ENCODE measurements at places on chromosomes 1 and 21.

- no peak for DNase-seq
- H3K4me1 ChIP-seq = no peaks in the 10 kb centered on the region
- H3K4me3 ChIP-seq = no peak overlapping the region
- no peaks in the 10 kb centered on the region for H3K36me3 ChIP-seq
- no peaks in the 10 kb centered on the region for H3K27me3 ChIP-seq
Observed at GRCh38 chr1:92240034-92240433, 22.3 kb downstream of the C1orf146 start.

DNA sequence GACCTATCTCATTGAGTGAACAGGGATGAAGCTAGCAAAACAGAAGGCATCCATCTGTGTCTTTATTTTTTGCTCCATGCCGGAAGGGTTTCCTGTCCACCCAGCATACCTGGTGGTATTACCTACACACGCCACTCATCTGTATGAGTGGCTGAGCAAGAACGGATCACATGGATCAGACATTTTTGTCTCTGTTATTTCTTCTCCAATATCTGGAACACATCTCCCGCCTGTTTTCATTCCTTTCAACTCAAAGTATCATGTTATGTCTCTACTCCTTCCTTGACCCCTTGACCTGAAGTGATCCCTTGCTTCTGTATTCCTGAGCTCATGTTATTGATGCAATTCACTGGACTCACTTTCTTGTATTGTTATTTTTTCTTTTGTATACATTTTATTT is 24.7 kb downstream of the ADAMTS1 start:
- H3K4me3 ChIP-seq = no peak overlapping the region
- no peaks in the 10 kb centered on the region for H3K27me3 ChIP-seq
- no peaks in the 10 kb centered on the region for H3K36me3 ChIP-seq
- DNase-seq = no peak
- H3K27ac ChIP-seq = no peak overlapping the region

DNA sequence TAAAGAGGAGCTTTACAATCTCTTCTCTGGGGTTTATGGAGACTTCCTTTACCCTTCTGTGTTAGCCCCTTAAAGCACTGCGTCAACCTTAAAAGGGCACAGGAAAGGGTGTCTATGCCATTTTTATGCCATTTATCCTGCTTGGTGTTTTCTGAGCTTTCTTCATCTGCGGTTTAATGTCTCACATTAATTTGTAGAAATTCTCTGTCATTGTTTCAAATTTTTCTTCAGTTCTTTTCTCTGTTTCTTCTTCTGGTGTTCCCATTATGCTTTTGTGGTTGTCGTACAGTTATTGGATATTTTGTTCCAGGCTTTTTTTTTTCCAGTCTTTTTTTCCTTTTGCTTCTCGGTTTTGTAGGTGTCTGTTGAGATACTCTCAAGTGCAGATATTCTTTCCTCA is 107.9 kb downstream of the OSBPL9 start:
- DNase-seq = no peak
- peaks cover 26% of the 10 kb centered on the region for H3K4me1 ChIP-seq
- no peak overlapping the region for H3K27ac ChIP-seq
- H3K4me3 ChIP-seq = no peak overlapping the region

GRCh38 chr1:6358757-6359201 is 34.8 kb downstream of the ACOT7 start:
- no peaks in the 10 kb centered on the region for H3K27me3 ChIP-seq
- peak overlapping the region; percentile 50 for H3K4me3 ChIP-seq
- DNase-seq = no peak

GRCh38 chr1:212470059-212470458 is 37.3 kb downstream of the NENF start:
- no peaks in the 10 kb centered on the region for H3K4me1 ChIP-seq
- DNase-seq = no peak
- no peaks in the 10 kb centered on the region for H3K36me3 ChIP-seq
- no peak overlapping the region for H3K27ac ChIP-seq

DNA sequence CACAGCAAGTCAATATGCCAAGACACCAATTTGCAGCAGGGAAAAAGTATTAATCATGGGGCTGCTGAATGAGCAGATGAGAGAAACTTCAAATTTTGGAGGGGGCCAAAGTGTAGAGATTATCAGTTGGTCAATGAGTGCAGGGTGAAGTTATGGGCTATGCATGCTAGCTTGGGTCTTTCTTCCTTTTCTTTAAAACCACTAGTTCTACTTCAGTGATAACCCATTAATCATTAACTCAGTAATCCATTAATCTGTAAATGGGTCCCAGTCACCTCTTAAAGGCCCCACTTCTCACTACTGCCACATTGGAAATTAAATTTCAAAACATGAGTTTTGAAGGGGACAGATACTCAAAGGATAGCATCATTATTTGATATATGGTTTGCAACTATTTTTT is 688.6 kb upstream of the ADGRL4 start:
- no peak overlapping the region for H3K27ac ChIP-seq
- H3K27me3 ChIP-seq = no peaks in the 10 kb centered on the region
- H3K4me1 ChIP-seq = no peaks in the 10 kb centered on the region
- peak; percentile 20 for DNase-seq
- no peaks in the 10 kb centered on the region for H3K36me3 ChIP-seq
- H3K4me3 ChIP-seq = no peak overlapping the region

DNA sequence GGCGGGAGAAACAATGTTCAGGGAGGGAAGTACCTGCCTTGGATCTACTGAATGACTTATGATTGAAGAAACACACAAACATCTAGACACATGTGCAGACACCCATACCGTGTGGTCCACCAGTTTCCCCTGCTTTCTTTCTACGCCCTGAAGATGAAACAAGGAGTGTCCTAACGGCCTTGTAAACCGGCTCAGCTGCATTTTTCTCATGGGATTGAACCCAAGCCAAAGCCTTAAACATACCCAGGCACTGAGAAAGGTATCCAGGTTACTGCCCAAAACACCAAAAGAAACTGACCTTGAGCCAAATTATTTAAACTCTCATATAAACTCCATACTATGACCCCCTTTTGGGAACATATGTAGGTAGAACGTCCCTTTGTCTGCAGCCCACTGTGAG is 630.0 kb upstream of the RGS18 start:
- H3K4me3 ChIP-seq = no peak overlapping the region
- H3K4me1 ChIP-seq = no peaks in the 10 kb centered on the region
- no peaks in the 10 kb centered on the region for H3K36me3 ChIP-seq

- H3K27ac ChIP-seq = no peak overlapping the region
- no peak for DNase-seq
- no peaks in the 10 kb centered on the region for H3K36me3 ChIP-seq
- H3K4me1 ChIP-seq = no peaks in the 10 kb centered on the region
Observed at GRCh38 chr1:95829556-95829955, 595.5 kb downstream of the RWDD3 start.

- DNase-seq = no peak
- no peak overlapping the region for H3K4me3 ChIP-seq
- H3K4me1 ChIP-seq = peaks cover 7% of the 10 kb centered on the region
- no peak overlapping the region for H3K27ac ChIP-seq
- no peaks in the 10 kb centered on the region for H3K36me3 ChIP-seq
- H3K27me3 ChIP-seq = no peaks in the 10 kb centered on the region
Observed at GRCh38 chr1:226410958-226411357, 3.1 kb upstream of the PARP1 start.

DNA sequence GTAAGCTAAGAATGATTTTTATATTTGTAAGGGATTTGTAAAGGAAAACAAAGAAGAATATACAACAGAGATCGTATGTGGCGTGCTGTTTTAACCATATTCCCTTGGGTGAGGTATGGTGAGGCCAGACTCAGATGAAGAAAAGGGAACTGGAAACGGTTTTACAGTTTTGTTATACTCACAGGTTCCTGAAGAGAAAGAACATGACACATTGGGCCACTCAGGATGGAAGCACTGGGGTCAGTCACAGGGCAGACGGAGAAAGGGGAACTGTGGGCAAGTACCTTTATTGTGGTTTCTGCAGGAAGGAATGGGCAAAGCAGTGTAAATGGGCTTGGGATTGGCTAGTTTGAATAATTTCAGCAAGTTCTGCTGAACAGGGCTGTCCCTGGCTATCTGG is 177.4 kb downstream of the LBR start:
- no peaks in the 10 kb centered on the region for H3K36me3 ChIP-seq
- H3K4me1 ChIP-seq = peaks cover 3% of the 10 kb centered on the region
- DNase-seq = peak; percentile 34
- no peaks in the 10 kb centered on the region for H3K27me3 ChIP-seq

- no peaks in the 10 kb centered on the region for H3K27me3 ChIP-seq
- no peak overlapping the region for H3K4me3 ChIP-seq
- no peak overlapping the region for H3K27ac ChIP-seq
Observed at GRCh38 chr1:28163496-28164161, 12.9 kb downstream of the PTAFR start.

- no peak for DNase-seq
- no peaks in the 10 kb centered on the region for H3K27me3 ChIP-seq
- no peaks in the 10 kb centered on the region for H3K4me1 ChIP-seq
- H3K36me3 ChIP-seq = no peaks in the 10 kb centered on the region
- no peak overlapping the region for H3K27ac ChIP-seq
- H3K4me3 ChIP-seq = no peak overlapping the region
Observed at GRCh38 chr1:118826669-118827068, 161.5 kb downstream of the TBX15 start.

- H3K4me1 ChIP-seq = no peaks in the 10 kb centered on the region
- no peaks in the 10 kb centered on the region for H3K27me3 ChIP-seq
- no peak overlapping the region for H3K4me3 ChIP-seq
- H3K36me3 ChIP-seq = no peaks in the 10 kb centered on the region
- H3K27ac ChIP-seq = no peak overlapping the region
Observed at GRCh38 chr1:217311766-217312165, 319.1 kb downstream of the GPATCH2 start.

DNA sequence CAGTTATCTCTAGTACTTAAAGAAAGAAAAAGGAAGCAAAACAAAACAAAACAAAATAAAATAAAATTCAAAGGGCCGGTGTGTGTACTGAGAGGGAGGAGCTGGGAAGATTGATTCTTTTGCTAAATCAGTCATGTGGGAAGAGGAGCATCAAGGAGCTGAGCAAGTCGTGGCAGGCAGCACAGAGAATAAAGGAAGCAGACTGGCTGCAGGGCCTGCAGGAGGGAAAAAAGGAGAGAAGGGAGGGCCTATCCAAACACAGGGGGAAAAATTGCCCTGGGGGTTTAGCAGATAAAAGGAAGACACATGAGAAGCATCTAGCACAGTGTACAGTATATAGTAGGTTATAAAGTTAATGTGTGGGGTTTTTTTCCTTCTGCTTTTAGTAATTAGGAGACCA is 27.6 kb downstream of the AGO4 start:
- no peaks in the 10 kb centered on the region for H3K27me3 ChIP-seq
- no peaks in the 10 kb centered on the region for H3K4me1 ChIP-seq
- no peak overlapping the region for H3K4me3 ChIP-seq
- 0 out of 2 replicates have a peak, but pooled peaks cover 2% of the 10 kb centered on the region for H3K36me3 ChIP-seq
- no peak overlapping the region for H3K27ac ChIP-seq

DNA sequence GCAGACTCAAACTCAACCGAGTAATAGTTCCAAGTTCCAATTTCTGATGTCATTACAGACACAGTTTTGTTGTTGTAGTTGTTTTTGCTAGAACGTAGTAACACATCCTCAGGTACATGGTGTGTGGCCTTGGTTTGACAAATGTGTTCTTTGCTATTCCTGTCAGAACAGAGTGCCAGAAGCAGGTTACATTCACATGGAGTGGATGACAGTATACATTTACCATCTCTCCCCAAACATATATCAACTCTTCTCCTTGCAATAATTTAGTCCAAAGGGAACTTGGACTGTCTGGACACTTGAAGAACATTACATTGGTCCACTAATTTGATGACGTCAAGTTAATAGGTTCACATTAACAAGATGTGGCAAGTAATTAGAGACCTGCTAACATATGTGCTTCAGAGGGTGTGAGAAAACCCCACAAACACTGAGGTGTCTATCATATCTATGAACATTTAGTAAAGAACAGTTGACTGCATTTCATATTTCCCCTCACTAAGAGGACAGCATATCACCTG is 44.6 kb upstream of the ZBTB18 start:
- H3K4me1 ChIP-seq = no peaks in the 10 kb centered on the region
- H3K27me3 ChIP-seq = no peaks in the 10 kb centered on the region
- H3K4me3 ChIP-seq = no peak overlapping the region
- no peaks in the 10 kb centered on the region for H3K36me3 ChIP-seq

GRCh38 chr1:28326984-28327383 is 1.9 kb upstream of the MED18 start:
- DNase-seq = no peak
- no peak overlapping the region for H3K27ac ChIP-seq
- no peaks in the 10 kb centered on the region for H3K27me3 ChIP-seq
- H3K36me3 ChIP-seq = peaks cover 5% of the 10 kb centered on the region
- H3K4me1 ChIP-seq = peaks cover 11% of the 10 kb centered on the region

DNA sequence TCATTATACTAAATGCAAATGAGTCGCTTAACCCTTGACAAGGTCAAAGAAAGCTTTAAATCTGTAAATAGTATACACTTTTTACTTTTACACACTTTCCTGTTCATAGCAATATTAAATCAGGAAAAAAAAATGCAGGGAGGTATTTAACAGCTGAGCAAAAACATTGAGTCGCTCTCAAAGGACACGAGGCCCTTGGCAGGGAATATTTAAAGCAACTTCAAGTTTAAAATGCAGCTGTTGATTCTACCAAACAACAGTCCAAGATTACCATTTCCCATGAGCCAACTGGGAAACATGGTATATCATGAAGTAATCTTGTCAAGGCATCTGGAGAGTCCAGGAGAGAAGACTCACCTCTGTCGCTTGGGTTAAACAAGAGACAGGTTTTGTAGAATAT is 62.7 kb downstream of the CAPN2 start:
- no peaks in the 10 kb centered on the region for H3K36me3 ChIP-seq
- H3K27me3 ChIP-seq = no peaks in the 10 kb centered on the region
- H3K4me1 ChIP-seq = peaks cover 11% of the 10 kb centered on the region
- no peak overlapping the region for H3K4me3 ChIP-seq

GRCh38 chr21:15841856-15842564 is 112.2 kb downstream of the USP25 start:
- H3K27ac ChIP-seq = no peak overlapping the region
- H3K4me1 ChIP-seq = no peaks in the 10 kb centered on the region
- H3K36me3 ChIP-seq = peaks cover 4% of the 10 kb centered on the region
- no peaks in the 10 kb centered on the region for H3K27me3 ChIP-seq
- DNase-seq = no peak
- H3K4me3 ChIP-seq = no peak overlapping the region

GRCh38 chr1:73593364-73593763 is 604.6 kb downstream of the LRRIQ3 start:
- H3K27ac ChIP-seq = no peak overlapping the region
- H3K4me1 ChIP-seq = no peaks in the 10 kb centered on the region
- no peak for DNase-seq
- no peak overlapping the region for H3K4me3 ChIP-seq

DNA sequence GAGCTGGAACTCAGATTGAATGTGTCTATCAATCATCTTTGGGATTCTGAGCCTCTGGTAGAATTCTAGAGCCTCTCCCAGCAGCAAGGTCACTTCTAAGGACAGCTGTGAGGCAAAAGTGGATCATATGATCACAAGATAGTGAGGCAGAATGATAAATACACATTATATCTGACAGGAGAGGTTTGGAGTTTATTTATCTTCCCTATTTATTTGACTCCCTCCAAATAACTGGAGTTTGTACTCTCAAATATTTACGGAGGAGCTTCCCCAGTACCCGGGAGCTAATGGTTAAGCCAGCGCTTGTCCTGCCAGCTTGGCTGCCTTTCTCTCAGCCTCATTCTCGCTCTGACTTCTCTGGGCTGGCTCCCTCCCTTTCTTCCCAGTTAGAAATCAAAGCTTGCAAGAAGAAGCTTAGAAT is 2.3 kb downstream of the HMGCS2 start:
- H3K27ac ChIP-seq = no peak overlapping the region
- H3K27me3 ChIP-seq = no peaks in the 10 kb centered on the region
- no peaks in the 10 kb centered on the region for H3K4me1 ChIP-seq
- no peak overlapping the region for H3K4me3 ChIP-seq
- no peaks in the 10 kb centered on the region for H3K36me3 ChIP-seq
- DNase-seq = no peak

GRCh38 chr1:189804352-189804751 is 673.3 kb downstream of the BRINP3 start:
- DNase-seq = no peak
- H3K27me3 ChIP-seq = no peaks in the 10 kb centered on the region
- H3K27ac ChIP-seq = no peak overlapping the region
- no peaks in the 10 kb centered on the region for H3K36me3 ChIP-seq
